ENCODE measurements at places on chromosomes 3 and 15. TPM values are rescaled to one million over a fixed set of nuclear protein-coding genes. Genes with fewer than 3 reads are reported as not detected.

The PLS1 gene
- 6.0 TPM for total RNA-seq

The SLC22A14 gene
- 0.36 TPM for total RNA-seq

The IL17RC gene
- 42.4 TPM for total RNA-seq

The MEGF11 gene
- not detected for total RNA-seq

The EPHB1 gene
- total RNA-seq: 0.67 TPM

The VPS8 gene
- total RNA-seq: 124 TPM

Data from melanocyte of skin (primary cell).